ENCODE measurements at places on chromosomes 7 and 10. TPM values are rescaled to one million over a fixed set of nuclear protein-coding genes. Genes with fewer than 3 reads are reported as not detected.

The DNA2 gene
- total RNA-seq = 11.2 TPM

The ABCA13 gene
- total RNA-seq = 0.06 TPM

The NUDT13 gene
- 3.0 TPM for total RNA-seq

The HGF gene
- total RNA-seq = not detected

The PRR15 gene
- 5.0 TPM for total RNA-seq

The MARCHF5 gene
- total RNA-seq = 33.9 TPM

The GRM3 gene
- total RNA-seq = not detected

The TAF3 gene
- 8.5 TPM for total RNA-seq

The MBL2 gene
- total RNA-seq = not detected

The HTRA1 gene
- 55.6 TPM for total RNA-seq

The ARHGAP19 gene
- 5.2 TPM for total RNA-seq

The MSRB2 gene
- 12.5 TPM for total RNA-seq

The PNLIPRP3 gene
- 0.04 TPM for total RNA-seq

The FZD8 gene
- total RNA-seq = 4.2 TPM

The NXPH1 gene
- not detected for total RNA-seq

The STOX1 gene
- 0.73 TPM for total RNA-seq
